ENCODE measurements at places on chromosomes 13 and 19. TPM values are rescaled to one million over a fixed set of nuclear protein-coding genes. Genes with fewer than 3 reads are reported as not detected.
A peak's percentile ranks its signal among the peaks of the same experiment; 100 is the strongest.

DNA sequence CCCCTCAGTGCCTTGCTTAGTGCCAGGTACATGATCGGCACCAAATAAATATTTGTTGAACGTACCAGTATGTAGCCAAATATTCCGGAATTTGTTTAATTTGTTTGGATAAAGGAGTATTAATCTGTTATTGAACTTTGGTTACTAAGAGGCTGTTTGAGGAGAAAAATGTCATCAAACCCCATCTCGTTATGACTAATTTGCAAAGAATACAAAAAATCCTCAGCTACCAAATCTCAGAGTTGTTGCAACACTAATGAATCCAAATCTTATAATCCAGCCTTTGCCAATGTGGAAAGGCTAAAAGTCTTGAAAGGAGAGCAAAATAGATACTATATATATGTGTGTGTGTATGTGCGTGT, 79.5 kb downstream of the KLF5 start:
- DNase-seq: no peak
- no peaks in the 10 kb centered on the region for H3K36me3 ChIP-seq
- H3K27me3 ChIP-seq: peaks cover 17% of the 10 kb centered on the region

- peaks cover 2% of the 10 kb centered on the region for H3K4me1 ChIP-seq
- H3K27ac ChIP-seq: no peak overlapping the region
- peaks cover 2% of the 10 kb centered on the region for H3K36me3 ChIP-seq
- no peak for DNase-seq
Observed at GRCh38 chr19:32652894-32653598, 21.9 kb downstream of the ANKRD27 start.

- no peak for DNase-seq
- H3K4me1 ChIP-seq: peaks cover 21% of the 10 kb centered on the region
- no peak overlapping the region for H3K4me3 ChIP-seq
Observed at GRCh38 chr19:24029941-24030636, 56.9 kb upstream of the ZNF254 start.

NLRP12 gene
- total RNA-seq: 0.34 TPM

HSPB6 gene
- not detected for total RNA-seq

ATP12A gene
- total RNA-seq: not detected

GRCh38 chr19:34851277-34851804, 75.4 kb upstream of the ZNF30 start:
- H3K27me3 ChIP-seq: no peaks in the 10 kb centered on the region
- peaks cover 12% of the 10 kb centered on the region for H3K36me3 ChIP-seq
- no peak overlapping the region for H3K4me3 ChIP-seq
- no peak overlapping the region for H3K27ac ChIP-seq

DNA sequence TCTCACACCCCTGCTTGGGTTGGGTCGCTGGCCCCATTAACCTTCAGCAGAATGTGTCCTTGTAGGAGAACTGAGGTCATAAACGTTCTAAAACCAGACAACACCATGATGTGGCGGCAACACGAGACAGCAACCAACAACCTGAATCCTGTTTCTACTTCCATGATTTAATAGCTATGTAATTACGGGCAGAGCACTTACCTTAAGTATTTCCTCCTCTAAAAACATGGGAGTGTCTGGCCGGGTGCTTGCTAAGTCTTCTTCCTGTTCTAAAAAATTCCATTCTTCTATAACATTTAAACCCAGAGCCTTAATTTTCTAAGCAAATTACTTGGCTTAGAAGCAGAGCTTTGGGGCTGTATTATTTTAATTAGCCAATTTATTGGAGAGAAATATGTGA, 33.5 kb upstream of the IRS2 start:
- peaks cover 2% of the 10 kb centered on the region for H3K36me3 ChIP-seq
- peaks cover 48% of the 10 kb centered on the region for H3K27me3 ChIP-seq
- H3K27ac ChIP-seq: no peak overlapping the region
- H3K4me3 ChIP-seq: no peak overlapping the region
- DNase-seq: no peak

DNA sequence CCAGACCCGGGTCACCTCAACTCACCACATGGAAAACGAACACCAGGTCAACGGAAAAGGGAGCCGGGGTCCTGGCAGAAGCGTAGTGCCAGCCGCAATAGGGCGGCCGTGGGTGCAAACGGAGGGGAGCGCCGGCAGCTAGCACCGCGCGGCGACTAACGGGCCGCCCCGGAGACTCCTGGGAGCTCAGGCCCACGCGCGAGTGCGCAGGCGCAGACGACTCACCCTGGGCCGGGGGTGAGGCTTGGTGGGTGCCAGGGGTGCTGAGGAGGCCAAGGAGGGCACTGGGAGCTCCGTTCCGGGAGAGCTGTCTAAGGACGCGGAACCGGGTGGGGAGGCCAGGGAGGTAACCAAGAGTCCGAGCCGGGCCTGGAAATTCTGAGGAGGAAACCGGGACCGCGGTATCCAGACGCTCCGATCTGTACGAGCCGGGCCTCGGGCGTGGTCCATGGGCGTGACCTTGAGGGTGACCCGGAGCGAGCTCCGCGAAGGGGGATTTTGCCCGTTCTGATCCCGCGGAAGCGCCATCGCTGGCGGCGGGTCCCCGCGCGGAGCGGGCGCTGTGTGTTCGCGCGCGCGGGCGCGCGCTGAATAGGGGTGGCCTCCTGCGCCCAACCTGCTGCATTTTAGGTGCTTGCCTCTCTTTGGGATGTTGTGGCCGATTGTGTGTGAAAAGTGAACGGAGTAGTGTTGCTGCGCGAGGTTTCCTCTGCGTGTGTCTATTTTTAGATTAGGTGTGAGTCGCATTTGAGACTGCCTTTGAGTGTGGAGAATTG, at the start of gene ZNF382:
ZNF382 (plus strand) TSS at position 213 of the 776 bp plus-strand sequence. CDS start 4,602 bp downstream, outside the sequence.
- H3K4me1 ChIP-seq: peaks cover 22% of the 10 kb centered on the region
- no peaks in the 10 kb centered on the region for H3K27me3 ChIP-seq
- H3K4me3 ChIP-seq: peak within 1 kb of the TSS; percentile 88
- DNase-seq: peak; percentile 72

GRCh38 chr13:94784066-94784465, 71.7 kb upstream of the SOX21 start:
- no peaks in the 10 kb centered on the region for H3K36me3 ChIP-seq
- H3K4me3 ChIP-seq: no peak overlapping the region
- DNase-seq: no peak
- peaks cover 8% of the 10 kb centered on the region for H3K27me3 ChIP-seq
- H3K4me1 ChIP-seq: no peaks in the 10 kb centered on the region
- H3K27ac ChIP-seq: no peak overlapping the region

ERICH6B gene
- not detected for total RNA-seq

DNA sequence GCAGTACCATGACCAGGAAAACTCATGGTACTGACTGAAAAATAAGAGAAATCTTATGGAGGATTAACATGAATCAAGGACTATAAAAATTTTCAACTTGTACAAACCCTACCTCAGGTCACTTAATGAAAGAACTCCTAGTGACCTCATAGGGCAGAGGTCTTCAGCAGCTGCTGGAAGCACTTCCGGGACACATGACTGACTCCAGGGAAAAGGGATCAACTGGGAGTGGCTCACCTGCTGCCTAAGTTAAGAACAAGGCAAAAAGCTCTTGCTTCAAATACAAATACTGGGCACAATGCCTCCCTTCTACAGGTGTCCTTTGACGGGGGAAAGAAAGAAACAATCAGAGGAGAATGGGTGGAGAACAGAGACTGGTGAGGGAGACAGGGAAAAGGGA, 18.6 kb downstream of the DOCK9 start:
- no peak overlapping the region for H3K4me3 ChIP-seq
- H3K27me3 ChIP-seq: no peaks in the 10 kb centered on the region
- peaks cover 22% of the 10 kb centered on the region for H3K4me1 ChIP-seq
- H3K27ac ChIP-seq: peak overlapping the region; percentile 48
- DNase-seq: no peak

GRCh38 chr19:33285441-33285927, 16.9 kb downstream of the CEBPA start:
- H3K4me3 ChIP-seq: no peak overlapping the region
- no peaks in the 10 kb centered on the region for H3K27me3 ChIP-seq
- no peaks in the 10 kb centered on the region for H3K36me3 ChIP-seq
- no peak for DNase-seq
- peaks cover 2% of the 10 kb centered on the region for H3K4me1 ChIP-seq

DNA sequence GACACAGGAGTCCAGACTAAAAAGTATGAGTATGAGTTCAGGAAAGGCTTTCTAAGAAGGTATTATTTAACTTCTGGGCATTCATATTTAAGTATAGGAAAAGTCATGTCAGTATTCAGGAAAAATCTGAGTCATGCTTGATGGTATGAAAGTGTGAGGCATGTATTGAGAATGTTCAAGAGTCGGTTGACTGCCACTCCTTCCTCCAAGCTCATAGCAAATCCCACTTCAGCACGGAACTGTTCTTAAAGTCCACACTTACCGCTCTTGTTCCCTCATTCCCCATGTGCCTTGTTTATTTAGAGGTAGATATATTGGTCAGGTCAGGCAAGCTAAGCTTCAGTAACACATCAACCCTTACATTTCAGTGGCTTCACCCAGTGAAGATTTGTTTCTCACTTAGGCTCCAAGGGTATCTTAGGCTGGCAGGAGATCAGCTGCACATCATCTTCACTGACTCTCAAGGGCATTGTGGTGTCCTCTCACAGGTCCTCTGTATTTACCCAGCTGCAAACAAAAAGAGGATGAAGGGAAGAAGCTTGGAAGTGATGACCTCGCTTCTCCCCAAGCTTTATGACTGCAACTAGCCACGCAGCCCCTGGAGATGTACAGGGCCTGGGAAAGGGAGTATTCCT, 1189.2 kb downstream of the EFNB2 start:
- DNase-seq: no peak
- no peaks in the 10 kb centered on the region for H3K36me3 ChIP-seq
- H3K4me1 ChIP-seq: no peaks in the 10 kb centered on the region

SBK3 gene
- not detected for total RNA-seq

GRCh38 chr13:97136418-97136817, 85.7 kb upstream of the MBNL2 start:
- no peaks in the 10 kb centered on the region for H3K36me3 ChIP-seq
- DNase-seq: no peak
- H3K27me3 ChIP-seq: peaks cover 20% of the 10 kb centered on the region
- H3K4me3 ChIP-seq: no peak overlapping the region
- peaks cover 3% of the 10 kb centered on the region for H3K4me1 ChIP-seq

DNA sequence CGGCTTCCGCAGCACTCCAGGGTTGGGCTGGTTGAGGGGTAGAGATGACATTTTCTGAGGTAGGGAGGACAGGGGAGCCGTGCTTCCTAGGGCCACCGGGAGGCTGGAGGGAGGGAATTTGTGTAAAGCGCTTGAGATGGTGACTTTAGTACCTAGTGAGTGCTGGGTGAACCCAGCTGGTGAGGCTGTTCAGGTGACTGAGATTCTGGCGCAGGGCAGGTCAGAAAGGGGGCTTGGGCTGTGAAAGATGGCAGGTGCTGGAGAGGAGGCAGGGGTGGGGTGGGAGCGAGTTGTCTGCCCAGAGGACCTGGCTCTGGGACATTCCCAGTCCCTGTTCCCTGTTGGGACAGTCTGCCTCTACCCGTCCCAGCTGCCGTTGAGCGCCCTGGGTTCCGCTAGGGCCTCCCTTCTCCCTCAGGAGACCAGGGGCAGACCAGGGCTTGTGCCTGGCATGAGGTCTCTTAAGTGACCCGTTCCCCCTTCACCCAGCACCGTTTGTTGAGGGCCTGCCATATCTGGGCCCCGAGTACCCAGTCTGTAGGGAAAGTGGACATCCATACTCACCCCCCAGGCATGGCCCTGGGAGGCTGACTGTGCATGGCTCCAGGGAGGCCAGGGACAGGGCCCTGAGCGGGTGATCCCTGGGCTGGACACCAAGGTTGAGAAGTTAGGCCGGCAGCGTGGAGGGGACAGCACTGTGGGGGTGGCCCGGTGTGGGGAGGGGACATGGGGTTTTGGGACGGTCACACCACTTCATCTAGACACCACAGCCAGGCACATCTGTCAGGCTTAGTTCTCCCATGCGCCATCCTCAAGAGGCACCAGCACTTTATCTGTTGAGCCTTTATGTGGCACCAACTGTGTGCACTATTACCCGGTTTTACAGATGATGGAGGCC, 5.0 kb downstream of the PTOV1 start:
- peaks cover 17% of the 10 kb centered on the region for H3K4me1 ChIP-seq
- no peaks in the 10 kb centered on the region for H3K36me3 ChIP-seq
- no peak overlapping the region for H3K4me3 ChIP-seq
- peak overlapping the region; percentile 61 for H3K27ac ChIP-seq

LRP3 gene
- total RNA-seq: not detected

VSTM1 gene
- total RNA-seq: not detected

IGFL1 gene
- not detected for total RNA-seq

DNA sequence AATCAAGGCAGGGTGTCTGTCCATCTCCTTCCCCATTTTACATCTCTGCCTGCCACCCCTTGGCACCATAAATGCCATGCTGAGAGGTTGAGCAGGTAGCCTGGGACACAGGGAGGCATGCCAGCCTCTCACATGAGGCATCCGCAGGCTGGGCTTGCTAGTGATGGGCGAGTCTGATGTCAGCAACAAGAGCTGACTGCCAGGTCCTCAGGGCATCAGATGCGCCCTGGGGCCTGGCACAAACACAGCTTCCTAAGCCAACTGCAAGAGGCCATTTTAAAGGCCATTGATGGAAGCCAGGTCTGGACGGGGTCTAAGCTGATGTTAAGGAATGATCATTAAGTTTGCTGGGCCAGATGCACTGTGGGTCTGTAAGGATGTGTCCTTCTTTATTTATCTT, 34.6 kb downstream of the MYH14 start:
- DNase-seq: no peak
- H3K27ac ChIP-seq: no peak overlapping the region
- peaks cover 3% of the 10 kb centered on the region for H3K36me3 ChIP-seq
- no peak overlapping the region for H3K4me3 ChIP-seq

LYPD5 gene
- total RNA-seq: not detected

TEX26 gene
- total RNA-seq: not detected

CEACAM1 gene
- 10.0 TPM for total RNA-seq

ZNF546 gene
- 2.7 TPM for total RNA-seq

DNA sequence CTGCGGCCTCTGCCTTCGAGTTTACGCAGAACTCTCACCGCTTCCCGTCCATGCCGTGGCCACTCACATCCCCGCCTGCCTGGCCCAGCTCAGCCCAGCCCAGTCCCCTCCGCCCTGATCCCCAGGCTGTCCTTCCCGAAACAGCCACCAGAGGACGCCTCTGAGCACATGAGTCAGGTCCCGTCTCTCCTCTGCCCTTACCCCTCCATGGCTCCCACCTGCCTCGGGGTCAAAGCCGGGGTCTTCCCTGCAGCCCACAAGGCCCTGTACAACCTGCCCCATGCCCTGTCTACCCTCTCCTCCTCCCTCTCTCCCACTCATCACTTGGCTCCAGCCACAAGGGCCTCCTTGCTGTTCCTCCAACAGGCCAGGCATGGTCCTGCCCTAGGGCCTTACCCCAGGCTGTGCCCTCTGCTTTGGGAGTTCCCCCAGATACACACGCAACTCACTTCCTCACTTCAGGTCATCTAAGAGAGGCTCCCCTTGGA, 8.1 kb upstream of the SEMA6B start:
- H3K27me3 ChIP-seq: peaks cover 25% of the 10 kb centered on the region
- H3K4me3 ChIP-seq: no peak overlapping the region
- no peak overlapping the region for H3K27ac ChIP-seq
- H3K4me1 ChIP-seq: peaks cover 4% of the 10 kb centered on the region
- DNase-seq: peak; percentile 36

KCNJ14 gene
- total RNA-seq: 1.7 TPM

DNA sequence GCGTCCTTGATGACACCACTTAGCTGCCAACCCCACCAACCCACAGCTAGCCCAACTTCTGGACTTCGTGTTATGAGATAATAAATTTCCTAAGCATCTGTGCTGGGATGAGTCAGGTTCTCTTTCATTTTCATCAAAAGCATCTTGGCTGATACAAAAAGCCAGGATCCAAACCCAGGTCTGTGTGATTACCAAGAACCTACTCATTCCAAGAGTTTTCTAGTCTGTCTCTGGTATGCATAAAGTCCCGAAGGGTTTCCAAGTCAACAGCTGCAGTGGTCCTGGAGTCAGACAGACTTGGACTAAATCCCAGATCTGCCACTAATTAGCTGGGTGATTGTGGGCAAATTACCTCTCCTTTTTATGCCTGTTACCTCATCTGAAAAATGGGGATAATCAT, 55.5 kb upstream of the SERP2 start:
- DNase-seq: no peak
- H3K36me3 ChIP-seq: peaks cover 3% of the 10 kb centered on the region
- H3K4me1 ChIP-seq: no peaks in the 10 kb centered on the region
- peaks cover 53% of the 10 kb centered on the region for H3K27me3 ChIP-seq
- H3K27ac ChIP-seq: no peak overlapping the region

Data from T-helper 17 cell (primary cell).